ENCODE measurements at places on chromosomes 7 and 10.

DNA sequence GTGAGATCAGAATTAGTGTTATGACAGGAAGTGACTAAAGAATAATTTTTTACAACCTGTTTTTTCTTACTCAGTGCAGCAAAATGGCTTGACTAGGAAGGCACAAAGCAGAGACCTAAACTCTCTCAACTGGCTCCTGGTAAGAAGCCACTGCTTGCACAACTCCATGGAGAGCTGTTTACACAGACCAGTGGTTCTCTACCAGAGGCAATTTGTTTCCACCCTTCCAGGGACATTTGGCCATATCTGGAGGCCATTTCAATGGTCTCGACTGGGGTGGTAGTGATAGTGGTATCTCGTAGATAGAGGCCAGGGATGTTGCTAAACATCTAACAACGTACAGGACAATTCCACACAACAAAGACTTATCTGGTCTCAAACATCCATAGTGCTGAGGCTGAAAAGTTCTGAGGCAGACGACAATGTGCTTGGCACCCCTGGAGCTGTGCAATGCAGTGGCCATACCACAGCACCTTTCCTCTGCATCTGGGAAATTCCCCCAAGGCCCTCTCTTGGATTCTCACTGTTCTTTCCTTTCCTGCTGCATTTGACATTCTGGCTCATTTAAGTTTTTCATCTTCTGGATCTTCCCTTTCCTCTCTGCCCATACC is 105.4 kb upstream of the LAMB4 start:
- DNase-seq, result no peak

GRCh38 chr10:70863470-70864160 is 24.8 kb downstream of the PCBD1 start:
- no peak for DNase-seq

DNA sequence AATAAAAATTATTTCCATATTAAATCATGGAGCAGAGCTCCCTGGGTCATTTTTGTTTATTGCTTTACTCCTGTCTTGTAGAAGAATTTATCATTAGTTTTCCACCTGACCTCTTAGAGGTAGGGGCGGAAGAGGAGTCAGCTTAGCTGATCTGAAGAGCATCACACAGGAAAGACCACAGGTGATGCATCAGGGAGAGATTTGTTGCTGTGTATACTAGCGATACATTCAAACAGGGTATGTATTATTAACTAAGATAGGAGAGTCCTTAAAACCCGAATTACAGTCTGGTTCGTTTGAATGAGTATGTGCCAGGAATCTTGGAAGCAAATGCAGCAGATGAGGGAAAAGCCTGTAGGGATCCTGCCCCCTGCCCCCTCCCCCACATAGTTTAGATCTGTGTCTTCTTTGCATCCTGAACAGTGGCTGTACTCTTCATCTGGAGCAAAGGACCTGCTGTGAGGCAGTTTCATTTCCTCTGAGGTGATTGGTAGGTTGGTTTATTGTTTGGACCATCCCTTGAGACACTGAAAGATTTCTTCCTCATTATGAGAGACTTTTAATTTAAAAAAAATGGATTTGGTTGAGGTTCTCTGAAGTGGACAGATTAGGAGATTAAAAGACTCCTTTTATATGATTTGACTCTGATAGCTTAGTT is 177.0 kb downstream of the SND1 start:
- DNase-seq, result no peak

DNA sequence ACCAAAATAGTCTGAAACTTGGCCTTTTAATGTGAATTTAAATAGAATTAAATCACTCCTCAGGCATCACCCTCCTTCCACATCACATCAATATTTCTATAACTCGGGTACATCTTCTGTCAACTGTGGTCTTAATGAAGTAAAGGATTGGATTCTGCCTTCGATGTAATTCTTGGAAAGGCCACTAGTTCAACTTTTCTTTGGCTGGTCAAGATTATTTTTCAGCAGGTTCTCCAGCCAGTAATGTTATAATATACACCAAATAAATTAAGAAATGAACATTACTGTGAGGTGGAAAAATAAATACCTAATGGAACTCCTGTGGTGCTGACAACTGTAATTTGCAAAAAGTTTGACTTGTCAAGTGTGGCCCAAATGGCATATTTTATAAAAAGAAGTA is 9.7 kb upstream of the SLC16A9 start:
- DNase-seq, result no peak

DNA sequence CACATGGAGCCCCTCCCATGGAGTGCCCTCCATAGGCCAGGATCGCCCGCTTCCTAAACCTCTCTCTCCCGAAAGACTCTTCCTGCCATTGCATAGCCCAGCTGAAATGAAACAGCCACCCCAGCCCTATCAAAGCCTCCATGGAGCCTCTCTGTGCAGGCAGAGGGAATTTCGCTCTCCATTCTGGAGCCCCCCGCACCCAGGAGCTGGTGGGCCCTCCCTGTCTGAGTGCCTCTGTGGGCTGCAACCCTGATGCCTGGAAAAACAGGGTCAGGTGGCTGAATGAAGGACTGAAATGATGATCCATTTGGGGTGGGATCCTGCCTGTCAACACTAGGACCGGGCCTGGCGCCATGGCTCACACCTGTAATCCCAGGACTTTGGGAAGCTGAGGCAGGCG is 106.4 kb downstream of the FAM53B start:
- no peak for DNase-seq

GRCh38 chr7:153022475-153023193 is 263.1 kb downstream of the ACTR3B start:
- no peak for DNase-seq

GRCh38 chr10:117134056-117134305 is 4.1 kb downstream of the VAX1 start:
- no peak for DNase-seq

- no peak for DNase-seq
Measured at GRCh38 chr7:107228291-107228690, 59.5 kb downstream of the HBP1 start.

DNA sequence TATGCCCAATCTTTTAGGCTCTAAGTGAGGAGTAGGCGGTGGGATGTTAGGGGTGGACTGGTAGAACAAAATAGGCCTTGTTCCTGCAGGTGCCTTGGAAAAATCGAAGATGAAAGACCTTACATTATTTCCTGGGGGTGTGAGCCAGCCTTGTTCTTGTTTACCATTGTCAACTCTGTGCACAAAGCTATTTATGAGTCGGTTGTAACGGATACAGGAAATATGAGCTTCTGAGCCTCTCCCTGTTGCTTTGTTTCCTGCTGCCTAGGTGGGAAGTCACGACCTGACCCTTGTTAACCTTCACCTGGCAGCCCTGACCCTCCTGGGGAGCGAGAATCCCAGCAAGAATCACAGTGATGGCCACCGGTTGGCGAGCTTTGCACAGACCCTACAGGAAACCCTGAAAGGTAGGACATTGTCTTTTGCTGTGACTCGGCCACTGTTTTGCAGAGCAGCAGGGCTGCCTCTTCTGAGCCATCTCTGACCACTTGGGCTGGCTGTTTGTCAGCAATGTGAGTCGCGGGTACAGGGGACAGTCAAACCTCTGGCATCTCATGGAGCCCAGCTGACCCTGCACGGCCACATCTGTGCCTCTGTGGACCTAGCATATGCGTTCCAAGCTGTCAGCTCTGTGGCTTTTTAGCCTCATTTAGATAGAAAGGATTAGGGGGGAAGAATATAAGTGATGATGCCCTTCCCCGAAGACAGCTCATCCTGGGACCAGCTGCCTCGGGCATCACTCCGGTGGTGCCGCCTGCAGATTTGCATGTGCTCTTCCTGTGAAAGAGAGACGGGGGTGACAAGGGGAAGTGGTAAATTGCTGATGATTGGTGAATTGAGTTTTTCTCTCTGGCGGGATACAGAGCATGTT is 102.1 kb upstream of the ANLN start:
- no peak for DNase-seq

- no peak for DNase-seq
Measured at GRCh38 chr7:49703881-49704280, 69.6 kb upstream of the VWC2 start.

DNA sequence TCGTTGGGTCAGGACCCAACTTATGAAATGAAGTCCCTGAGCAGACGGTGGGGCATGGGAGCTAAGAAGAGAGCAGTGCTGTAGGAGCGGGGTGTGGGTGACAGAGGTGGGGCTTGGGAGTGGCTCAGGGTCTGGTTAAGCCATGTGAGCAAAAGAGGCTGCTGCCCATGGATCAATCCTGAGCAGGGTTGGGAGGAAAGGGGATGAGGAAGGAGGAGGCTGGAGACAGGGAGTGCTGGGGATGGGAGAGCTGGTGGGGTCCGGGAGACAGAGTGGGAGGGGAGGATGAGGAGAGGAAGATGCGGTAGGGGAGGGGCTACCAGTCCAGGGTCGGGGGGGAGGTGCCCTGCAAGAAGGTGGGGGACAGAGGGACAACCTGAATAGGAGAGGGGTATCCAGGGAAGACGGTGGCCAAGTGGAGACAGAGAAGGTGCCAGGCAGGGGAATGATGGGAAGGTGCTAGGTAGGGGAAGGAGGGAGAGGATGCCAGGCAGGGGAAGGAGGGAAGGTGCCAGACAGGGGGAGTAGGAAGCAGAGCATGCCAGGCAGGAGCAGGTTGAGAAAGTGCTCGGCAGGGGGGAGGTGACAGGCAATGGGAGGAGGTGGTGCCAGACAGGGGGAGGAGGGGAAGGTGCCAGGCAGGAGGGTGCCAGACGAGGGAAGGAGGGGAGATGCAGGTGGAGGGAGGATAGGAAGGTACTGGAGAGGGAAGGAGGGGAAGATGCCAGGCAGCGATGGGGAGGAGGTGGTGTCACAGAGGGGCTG is 27.5 kb upstream of the SMARCD3 start:
- no peak for DNase-seq

DNA sequence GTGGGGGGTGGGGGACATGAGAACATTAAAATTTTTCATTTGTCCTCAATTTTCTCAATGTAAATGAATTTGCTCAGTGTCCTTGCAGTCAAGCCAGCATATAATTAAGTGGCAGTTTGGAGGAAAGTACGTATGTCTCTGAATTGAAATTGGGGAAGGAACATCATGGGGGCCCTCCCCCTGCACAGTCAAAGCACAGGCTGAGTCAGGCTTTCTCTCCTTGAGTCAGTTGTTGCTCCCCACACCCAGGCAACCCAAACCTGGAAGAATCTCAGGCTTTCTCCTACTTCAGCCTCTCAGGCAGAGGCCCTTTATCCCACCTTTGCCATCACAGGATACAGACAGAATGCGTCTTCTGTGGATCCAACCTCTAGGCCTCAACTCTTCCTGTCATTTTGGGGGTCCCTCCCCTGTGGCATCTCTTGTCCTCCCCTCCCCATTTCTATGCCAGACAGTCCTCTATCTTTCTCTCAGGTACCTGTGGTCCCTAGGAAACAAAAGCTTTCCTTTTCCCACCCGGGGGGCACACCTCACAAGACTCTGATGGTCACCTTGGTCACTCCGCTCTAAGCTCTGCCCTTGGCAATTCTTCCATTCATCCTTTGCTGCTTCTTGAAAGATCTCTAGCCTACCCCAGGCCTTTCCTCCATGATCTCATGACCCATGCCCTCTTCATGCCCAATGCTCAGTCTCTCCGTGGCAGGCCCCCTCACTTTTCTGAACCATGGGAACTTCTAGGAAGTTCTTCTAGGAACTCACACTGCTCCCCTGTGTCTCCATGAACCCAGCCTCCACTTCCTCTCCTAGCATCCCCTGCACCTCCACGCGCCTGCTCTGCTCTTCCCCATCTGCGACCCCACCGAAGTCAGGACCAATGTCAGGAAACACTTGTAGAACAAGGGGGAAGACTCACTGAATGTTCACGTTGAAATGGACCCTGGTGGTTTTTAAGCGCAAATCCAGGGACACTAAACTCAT is 40.4 kb downstream of the CREB3L2 start:
- no peak for DNase-seq

DNA sequence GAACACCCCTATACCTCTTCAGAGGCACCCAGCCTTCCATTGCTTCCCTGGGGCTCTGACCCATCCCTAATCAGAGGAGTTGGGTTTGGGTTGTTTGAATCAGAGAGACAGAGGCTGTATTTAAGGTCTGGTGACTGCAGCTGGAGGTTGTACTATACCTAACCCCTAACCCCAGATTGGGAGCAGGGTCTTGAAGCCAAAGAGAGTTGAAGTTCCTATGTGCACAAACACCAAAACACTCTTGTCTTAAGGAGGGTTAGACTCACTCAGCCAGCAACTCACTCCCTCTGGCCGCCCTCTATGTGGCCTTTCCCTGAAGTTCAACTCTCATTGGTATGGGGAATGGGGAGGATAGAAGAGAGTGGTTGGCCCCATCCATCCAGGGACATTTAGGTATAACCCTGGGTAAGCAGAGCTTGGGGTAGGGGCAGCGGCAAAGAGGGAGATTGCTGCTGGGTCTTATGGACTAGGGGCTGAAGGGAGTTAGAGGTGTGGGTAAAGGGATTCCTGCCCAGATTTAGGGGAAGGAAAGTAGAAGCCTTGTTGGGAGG is 80.0 kb downstream of the PAX2 start:
- no peak for DNase-seq

GRCh38 chr10:112438356-112438755 is 8.4 kb downstream of the ZDHHC6 start:
- no peak for DNase-seq

GRCh38 chr7:158001621-158002320 is 585.9 kb downstream of the PTPRN2 start:
- no peak for DNase-seq

- no peak for DNase-seq
Measured at GRCh38 chr7:141714571-141714970, 6.4 kb downstream of the WEE2 start.

GRCh38 chr10:48898426-48898825 is 41.2 kb downstream of the LRRC18 start:
- no peak for DNase-seq

DNA sequence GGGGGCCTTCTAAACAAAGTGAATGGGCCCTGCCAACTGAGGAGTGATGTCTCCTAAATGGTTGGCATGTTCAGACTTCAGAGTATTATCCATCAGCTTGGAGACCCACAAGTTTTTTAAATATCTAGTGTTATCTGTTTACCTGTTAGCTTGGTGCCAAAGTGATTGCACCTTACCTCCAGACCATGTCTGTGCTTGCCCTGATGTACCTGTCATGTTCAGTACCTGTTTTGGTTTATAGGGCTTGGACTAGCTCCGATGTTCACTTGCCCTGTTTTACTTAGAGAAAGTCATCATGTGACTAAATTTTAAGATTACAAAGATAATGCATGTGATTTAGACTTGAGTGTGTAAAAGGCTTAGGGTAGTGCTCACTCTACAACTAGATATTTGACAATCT is 67.7 kb downstream of the CNNM2 start:
- DNase-seq, result no peak

DNA sequence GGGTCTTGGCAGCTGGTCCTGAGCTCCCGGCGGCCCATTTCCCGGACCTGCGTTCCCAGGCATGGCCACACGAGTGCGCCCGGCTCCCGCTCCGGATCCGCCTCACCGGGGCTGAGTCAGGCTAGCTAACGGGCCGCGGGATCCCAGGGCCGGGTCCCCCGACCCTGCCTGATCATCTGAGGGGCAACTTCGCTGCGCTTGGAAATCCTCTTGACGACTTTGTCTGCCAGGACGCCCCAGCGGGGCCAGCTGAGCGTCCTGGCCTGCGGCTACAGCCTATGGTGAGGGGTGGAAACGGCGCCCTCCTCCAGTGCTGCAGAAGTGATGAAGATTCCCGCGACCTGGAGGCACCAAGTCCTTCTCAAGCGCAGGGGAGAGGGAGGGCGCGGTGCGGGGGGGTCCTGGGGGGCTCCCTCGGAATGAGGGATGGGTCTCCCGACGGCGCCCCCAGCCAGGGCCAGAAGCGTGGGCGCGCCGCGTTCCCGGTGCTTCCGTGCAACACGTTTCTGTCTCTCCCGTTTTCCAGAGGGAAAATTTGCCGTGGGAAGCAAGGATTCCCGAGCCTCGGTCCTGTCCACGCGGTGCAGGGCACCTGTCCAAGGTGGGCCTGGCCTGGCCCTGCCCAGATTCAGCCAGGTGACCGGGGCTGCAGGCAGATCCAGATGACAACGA is 212.4 kb downstream of the CCSER2 start:
- DNase-seq, result peak; percentile 30

- DNase-seq, result no peak
Measured at GRCh38 chr10:132667342-132668047, 118.5 kb downstream of the NKX6-2 start.

All from activated naive CD8-positive, alpha-beta T cell treated with anti-CD3 and anti-CD28 coated beads, Interleukin-2, amount 50 U/mL, for 16 hours (primary cell).